ENCODE measurements at places on chromosomes 13 and 19. TPM values are rescaled to one million over a fixed set of nuclear protein-coding genes. Genes with fewer than 3 reads are reported as not detected.

GRCh38 chr13:25630329-25630900, 258.6 kb downstream of the ATP8A2 start:
- DNase-seq, result no peak

- no peak for DNase-seq
Measured at GRCh38 chr13:48828962-48829411, 146.7 kb upstream of the FNDC3A start.

DNA sequence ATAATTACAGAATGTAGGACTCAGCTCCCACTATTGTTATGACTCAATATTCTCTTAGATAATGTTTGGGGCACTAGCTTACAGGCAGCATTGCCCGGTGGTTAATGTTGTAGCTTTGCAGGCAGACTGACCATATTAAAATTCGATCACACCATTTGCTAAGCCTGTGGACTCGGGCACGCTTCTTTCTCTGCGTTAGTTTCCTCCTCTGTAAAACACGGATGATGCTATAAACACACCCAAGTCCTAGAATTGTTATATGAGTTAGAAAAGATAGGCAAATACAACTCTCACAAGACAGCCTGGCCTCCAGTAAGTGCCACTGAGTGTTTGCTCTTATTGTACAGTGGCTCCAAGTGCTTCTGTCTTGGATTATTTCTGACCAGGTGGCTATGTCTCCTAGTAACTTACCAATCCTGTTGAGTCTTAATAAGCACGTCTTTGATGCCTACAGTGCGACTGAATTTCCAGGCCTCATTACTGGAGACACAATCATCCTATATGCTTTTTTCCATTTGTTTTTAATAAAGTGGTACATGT, 50.0 kb upstream of the ALOX5AP start:
- no peak for DNase-seq

GRCh38 chr13:32142956-32143375, 111.4 kb downstream of the FRY start:
- DNase-seq, result no peak

DNA sequence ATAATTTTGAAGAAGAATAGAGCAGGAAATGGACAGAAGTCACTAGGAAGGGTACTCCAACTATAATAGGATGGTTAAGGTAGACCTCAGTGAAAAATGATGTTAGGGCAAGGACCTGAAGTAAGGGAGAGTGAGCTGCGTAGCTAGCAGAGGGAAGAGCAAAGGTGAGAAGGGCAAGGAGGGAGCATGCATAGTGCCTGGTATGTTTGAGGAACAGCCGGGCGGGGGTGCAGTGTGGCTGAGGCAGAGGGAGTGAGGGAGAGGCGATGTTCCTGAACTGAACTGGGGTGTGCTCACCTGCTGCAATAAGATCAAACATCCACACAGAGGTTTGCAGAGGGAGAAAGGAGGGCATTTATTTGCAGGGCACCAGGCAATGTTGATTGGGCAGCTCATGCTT, 110.4 kb downstream of the DNAJC15 start:
- DNase-seq, result no peak

DNA sequence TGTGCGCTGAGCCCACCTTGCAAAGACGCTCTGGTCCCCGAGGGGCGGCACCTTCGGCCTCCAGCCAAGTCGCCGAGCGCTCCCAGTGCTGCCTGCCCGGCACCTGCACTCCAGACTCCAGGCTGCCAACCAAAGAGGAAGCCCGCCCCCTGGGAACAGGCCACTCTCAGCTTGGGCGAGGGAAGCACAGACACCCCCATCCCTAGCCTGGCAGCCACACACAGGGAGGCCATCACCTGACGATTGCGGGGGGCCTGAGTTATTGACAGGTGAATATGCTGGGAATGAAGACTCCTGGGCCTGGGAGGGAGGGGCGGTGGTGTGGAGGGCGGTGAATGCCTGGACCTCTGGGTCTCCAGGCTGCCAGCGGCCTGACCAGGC, 10.3 kb upstream of the ZNF492 start:
- no peak for DNase-seq

- DNase-seq, result peak; percentile 80
Measured at GRCh38 chr19:41872775-41873647, 4.1 kb upstream of the CD79A start.

GRCh38 chr13:66835040-66835628, 395.0 kb downstream of the PCDH9 start:
- no peak for DNase-seq

GRCh38 chr13:26727633-26728032, 33.0 kb downstream of the GPR12 start:
- no peak for DNase-seq

GRCh38 chr19:9323557-9323918, 441 bp upstream of the ZNF559 start:
- DNase-seq, result peak; percentile 73

GRCh38 chr13:29379865-29380264, 215.6 kb downstream of the SLC7A1 start:
- DNase-seq, result no peak

GRCh38 chr13:27765650-27766049, 26.6 kb upstream of the GSX1 start:
- no peak for DNase-seq

DNA sequence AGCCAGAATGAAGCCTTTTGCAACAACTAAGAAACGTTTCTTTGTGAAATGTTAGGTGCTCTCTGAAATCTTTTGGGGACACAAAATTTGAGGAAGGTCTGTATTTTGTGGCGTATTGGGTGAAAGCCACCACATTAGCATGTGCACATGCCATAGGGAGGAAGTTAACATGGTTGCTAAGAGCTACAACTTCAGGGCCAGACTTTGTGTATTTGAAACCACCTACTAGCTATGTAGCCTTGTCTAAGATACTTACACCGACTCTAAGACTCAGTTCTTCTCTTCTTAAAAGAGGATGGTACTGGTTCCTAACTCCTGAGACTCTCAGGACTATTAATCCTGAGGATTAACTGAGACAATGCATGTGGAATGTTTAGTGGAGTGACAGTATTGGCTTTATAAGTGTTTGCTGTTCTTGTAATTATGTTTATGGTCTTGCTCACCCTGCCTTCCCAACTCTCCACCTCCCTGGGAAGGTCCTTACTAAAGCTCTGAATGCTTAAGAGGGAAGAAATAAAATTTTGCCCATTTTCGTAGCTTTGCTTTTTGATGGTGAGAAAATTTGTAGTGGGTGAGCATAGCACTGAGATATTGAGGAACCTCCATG, 15.5 kb downstream of the SERP2 start:
- DNase-seq, result no peak

DNA sequence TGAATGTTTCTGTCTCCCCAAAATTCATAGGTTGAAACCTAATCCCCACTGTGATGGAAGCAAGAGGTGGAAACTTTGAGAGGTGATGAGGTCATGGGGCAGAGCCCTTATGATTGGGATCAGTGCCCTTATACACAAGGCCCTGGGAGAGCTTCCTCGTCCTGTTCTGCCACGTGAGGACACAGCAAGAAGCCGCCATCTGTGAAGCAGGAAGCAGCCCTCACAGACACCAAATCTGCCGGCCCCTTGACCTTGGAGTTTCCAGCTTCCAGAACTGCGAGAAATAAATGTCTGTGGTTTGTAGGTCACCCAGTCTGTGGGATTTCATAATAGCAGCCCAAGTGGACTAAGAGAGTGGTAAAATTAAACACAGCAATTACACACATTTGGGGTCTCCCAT, 737.4 kb downstream of the UQCRFS1 start:
- no peak for DNase-seq

Gene USHBP1
- total RNA-seq, result 0.24 TPM

Gene APOC4
- total RNA-seq, result not detected

Gene TMEM143
- 17.1 TPM for total RNA-seq

Gene DPF1
- total RNA-seq, result 1.2 TPM
